H4 (cell line): ENCODE measurements at places on chromosomes 6 and 20.

DNA sequence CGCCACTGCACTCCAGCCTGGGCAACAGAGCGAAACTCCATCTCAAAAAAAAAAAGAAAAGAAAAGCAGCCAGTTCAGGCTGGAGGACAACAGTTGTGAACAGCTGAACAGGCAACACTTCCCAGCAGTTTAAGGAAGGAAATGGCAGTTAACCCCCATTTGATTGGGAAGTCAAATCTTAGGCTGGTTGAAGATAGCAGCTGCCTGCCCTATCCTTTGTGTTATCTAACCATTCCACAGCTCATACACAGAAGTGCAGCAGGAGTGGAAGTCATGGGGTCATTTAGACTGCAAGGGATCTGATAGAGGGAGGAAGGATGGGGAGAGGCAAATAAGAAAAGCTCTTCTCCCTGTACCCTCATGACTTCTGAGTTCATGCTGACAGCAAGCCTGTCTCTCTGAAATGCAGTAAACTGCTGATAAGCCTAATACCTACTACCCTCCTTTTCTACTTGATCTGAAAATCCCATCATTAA is 35.3 kb downstream of the KCTD20 start:
- no peak for DNase-seq

DNA sequence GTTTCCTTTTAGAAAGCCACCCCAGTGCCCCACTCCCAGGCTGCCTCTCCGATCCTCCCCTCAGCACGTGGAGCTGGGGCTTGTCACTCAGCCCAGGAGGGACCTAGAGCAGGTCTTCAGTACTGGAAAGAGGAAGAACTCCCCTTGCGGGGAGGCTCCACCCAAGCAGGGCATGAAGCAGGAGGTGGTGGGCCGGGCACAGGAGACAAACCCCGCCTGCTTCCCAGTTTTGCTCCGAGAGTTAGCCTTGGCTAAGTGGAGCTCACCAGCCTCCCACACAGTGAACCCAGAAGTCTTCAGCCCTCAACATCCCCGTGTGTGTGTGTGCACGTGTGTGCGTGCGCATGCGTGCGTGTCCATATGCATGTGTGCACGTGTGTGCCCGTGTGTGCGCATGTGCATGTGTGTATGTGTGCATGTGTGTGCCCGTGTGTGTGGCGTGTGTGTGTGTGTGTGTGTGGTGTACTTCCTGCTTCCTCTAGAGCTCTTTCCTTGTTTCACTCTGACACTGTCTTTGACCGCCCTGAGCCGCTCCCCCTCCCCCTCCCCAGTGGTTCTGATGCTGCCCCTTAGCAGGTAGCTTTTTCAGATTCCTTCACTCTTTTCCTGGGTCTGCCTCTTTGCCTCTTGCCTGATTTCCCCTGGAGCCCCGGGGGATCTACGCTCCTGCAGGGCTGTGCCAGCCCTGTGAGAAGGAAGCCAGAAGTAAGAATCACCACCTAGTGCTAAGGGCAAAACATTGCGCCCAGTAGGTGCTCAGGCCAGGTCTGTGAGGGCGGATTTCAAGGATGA is 239.8 kb downstream of the CDC5L start:
- DNase-seq = no peak

DNA sequence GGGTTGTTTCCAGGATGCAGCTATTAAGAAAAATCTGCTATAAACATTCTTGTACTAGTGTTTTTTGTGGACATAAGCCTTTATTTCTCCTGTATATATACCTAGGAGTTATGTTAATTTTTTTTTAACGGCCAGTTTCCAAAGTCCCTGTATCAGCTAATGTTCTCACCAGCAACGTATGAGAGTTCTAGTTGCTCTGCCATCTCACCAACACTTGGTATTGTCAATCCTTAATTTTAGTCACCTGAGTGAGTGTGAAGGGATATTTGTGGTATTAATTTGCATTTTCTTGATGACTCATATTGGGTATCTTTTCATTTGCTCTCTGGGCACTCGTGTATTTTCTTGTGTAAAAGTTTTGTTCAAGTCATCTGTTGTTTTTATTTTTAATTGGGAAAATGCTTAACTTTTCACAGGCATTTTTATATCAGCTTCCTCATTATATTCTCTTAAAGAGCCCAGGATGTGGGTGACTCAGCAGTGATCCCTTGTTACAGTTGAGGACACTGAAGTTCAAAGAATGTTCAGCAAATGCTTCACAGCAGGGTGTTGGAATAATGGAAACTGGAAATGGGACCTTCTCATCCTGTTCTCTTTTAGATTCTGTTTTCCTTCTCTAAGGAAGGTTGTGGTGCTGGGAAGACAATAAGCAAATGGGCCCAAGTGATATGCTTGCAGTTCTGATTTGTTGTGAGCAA is 211.7 kb upstream of the PRND start:
- DNase-seq = no peak

DNA sequence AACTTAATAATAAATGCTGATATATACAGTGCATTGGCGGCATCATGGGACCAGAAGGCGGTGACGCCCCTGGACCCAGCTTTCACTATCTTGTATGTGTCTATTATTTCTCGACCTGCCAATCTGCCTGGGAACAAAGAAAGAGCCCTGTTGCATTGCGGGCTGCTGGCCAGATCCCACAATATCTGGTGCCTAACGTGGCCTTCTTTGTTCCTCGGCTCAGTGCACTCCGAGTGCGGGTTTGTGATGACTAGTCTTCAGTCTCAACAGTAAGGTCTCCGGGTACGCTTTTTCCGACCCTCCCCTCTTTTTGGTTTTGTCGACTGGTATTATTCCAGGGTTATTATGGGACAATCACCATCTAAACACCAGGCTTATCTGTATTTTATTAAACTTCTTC is 291.5 kb downstream of the TBC1D32 start:
- DNase-seq = no peak

DNA sequence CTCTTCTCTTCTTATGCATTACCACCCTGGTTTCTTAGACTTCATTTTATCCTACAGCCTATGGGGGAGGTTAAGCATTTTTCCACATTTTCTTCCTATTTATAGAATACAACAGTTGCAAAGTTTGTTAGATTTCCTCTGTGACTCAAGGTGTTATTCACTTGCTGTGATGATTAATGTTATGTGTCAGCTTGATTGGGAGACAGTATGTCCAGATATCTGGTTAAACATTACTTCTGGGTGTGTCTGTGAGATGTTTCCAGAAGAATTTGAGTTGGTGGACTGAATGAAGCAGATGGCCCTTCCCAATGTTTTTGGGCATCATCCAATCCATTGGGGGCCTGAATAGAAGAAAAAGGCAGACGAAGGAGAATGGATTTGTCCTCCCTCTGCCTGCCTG is 131.3 kb downstream of the C6orf118 start:
- DNase-seq = no peak
